ENCODE measurements at places on chromosomes 1 and 21. TPM values are rescaled to one million over a fixed set of nuclear protein-coding genes. Genes with fewer than 3 reads are reported as not detected.

The SPRR3 gene
- total RNA-seq, result not detected

The MPZ gene
- total RNA-seq, result 3.6 TPM

The ID3 gene
- 192 TPM for total RNA-seq

The PTAFR gene
- 9.3 TPM for total RNA-seq

The SPRR1B gene
- total RNA-seq, result not detected

The SYT14 gene
- total RNA-seq, result 0.23 TPM

The PLA2G2C gene
- total RNA-seq, result not detected

The RGS1 gene
- 86.6 TPM for total RNA-seq

The CNIH3 gene
- total RNA-seq, result 3.1 TPM

The TRPM2 gene
- 5.9 TPM for total RNA-seq

The TNFRSF25 gene
- total RNA-seq, result 11.2 TPM

The GPR25 gene
- 1.0 TPM for total RNA-seq

The CRNN gene
- total RNA-seq, result not detected

The CFH gene
- 185 TPM for total RNA-seq
